Activated T-helper 1 cell treated with anti-CD3 and anti-CD28 coated beads, Interleukin-2, amount 50 U/mL, for 16 hours (primary cell): ENCODE measurements at places on chromosomes 12 and 14.

DNA sequence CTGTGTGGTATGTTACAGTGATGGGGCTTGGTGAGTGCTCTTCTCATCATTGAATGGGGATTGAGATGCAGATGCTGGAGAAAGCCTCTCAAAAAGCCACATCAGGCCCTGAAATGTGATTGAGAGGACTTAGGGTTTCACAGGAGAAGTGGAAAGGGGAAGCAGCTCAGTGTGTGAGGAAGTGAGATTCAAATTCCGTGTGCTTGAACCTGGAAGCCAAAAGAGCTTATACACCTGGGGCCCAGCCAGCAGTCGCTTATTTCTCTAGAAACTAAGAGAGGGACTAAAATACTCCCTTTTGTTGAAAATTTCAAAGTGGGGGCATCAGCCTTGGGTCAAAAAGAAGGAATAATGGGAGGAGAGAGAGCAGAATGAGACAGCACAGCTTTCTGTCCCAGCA is 39.1 kb upstream of the GZMB start:
- no peak for DNase-seq

GRCh38 chr12:54998958-54999510 is 14.5 kb upstream of the TESPA1 start:
- no peak for DNase-seq

DNA sequence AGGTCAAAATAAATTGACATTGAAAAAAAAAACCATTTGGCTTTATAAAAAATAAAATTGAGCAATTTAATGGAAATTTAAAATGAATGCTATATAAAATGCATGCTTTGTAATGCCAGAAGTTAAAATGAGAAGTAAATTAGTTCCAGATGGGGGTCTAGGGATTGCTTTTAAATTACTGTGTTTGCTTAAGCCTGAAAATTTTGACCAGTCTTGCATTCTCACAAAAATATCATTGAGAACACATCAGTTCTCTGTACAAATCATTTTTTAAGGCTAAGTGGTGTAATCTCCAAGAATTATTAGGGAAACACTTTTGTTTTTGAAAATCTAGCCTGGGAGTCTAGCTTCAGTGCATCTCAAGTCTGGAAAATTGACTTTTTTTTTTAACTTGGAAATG is 90.7 kb downstream of the RERG start:
- DNase-seq = no peak

GRCh38 chr12:107759410-107759809 is 1.5 kb downstream of the PRDM4 start:
- DNase-seq = no peak

DNA sequence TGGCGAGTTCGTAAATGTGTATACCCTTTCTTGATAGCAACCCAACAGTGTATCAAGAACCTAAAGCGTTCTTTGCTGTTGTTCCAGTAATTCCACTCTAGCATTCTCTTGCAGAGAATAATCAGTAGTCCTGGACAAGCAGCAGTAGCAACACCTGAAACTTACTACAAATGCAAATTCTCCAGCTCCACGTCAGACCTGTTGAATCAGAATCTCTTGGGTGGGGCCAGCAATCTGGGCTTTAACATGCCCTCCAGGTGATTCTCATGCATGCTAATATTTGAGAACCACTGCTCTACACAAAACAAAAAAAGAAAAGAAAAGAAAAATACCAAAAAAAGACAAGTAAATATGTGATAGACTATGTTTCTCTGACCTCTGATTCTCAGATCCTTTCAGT is 10.1 kb downstream of the PTGDR start:
- no peak for DNase-seq

DNA sequence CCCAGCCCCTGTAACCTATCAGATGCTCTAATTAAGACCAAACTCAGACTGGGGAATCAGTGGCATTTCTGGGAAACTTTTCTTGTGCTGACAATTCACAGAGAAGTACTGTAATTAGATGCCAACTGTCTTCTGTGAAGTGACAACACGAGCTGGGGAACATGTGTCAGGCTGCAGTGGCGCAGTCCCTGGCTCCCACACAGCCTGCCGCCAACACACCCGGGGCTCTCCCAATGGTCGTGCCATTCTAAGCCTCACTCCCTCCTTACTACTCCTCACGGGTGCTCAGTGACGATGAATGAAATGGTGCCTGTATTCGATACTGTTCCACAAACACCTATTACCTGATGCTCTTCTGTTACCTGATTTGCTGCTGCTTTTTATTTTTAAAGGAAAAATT is 18.6 kb downstream of the GARIN2 start:
- no peak for DNase-seq

DNA sequence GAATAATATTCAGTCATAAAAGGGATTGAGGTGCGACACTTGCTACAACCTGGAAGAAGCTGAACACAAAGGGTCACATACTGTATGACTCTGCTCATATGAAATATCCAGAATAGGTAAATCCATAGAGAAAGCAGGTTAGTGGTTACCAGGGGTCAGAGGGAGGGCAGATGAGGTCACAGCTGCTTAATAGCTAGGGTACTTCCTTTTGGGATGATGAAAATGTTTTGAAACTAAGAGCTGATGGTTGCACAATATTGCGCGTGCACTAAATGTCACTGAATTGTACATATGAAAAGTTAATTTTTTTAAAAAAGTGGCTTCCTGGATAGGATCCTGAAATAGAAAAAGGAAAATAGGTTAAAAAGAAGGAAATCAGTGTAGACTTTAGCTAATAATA is 23.8 kb downstream of the NEUROD4 start:
- no peak for DNase-seq

DNA sequence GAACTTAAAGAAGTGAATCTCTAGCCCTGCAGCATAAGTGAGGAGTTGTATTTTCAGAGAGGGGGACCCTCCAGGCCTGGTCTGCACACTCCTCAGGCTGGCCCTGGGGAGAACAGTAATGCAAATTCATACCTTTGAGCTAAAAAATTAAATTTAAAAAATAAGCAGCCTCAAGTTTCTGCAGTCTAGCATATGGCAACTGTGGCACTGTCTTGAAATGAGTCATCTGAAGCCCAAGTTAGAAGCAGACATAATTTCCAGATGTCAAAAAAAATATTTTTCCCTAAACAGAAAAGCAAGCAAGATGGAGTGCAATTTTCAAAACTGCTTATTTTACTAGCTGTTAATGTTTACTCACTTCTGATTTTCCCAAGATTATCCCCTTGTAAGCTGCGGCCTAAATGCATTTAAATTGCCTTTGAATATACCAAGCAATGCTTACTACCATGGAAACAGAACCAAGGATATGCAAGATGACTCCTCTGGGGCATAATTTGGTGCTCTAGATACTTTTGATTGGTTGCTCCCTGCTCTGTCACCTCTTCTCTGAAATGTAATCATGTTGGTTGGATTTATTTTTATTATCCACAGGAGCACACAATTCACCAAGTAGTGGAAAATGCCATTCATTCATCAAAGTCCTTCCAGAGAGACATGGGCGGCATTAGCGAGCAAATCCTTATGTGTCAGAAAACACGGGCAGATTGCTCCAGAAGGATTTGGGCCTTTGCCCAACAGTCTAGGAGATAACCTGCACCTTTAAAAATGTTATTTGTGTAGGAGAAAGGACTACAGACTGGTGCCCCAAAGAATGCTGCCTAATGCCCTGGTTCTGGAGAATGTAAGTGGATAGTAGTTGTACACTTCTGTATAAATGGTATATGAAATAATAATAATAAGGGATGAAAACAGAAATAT is 25.0 kb upstream of the DHRS7 start:
- DNase-seq = no peak

- no peak for DNase-seq
Measured at GRCh38 chr12:128258866-128259555, 8.0 kb upstream of the TMEM132C start.

- DNase-seq = no peak
Measured at GRCh38 chr14:99545586-99545985, 58.4 kb downstream of the CCDC85C start.
